ENCODE measurements at places on chromosomes 1 and 21. TPM values are rescaled to one million over a fixed set of nuclear protein-coding genes. Genes with fewer than 3 reads are reported as not detected.

- DNase-seq = no peak
These were observed 264.0 kb downstream of the CTH start for GRCh38 chr1:70674941-70675685.

DNA sequence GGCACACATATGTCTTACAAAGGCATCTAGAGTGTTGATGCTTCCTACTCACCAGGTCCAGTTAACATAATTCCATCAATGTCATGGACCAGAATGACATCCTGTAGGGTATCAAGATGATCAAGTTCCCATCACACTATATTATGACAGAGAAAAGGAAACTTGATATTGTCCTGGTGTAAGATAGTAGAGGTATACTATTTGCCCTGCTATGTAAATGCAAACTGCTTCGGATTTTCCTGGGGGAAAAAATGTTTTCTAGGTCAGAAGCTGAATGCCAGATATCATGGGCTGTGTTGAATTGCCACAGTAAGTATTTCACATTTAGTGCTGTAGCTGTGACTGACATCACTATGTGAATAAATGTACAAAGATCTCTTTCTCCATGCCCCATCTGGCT is 16.2 kb upstream of the HYI start:
- no peak for DNase-seq

Gene TNFRSF9
- total RNA-seq = 0.22 TPM

Gene ELF3
- 0.29 TPM for total RNA-seq

Measured in endothelial cell of umbilical vein (primary cell).